ENCODE measurements at places on chromosomes 6 and 20. TPM values are rescaled to one million over a fixed set of nuclear protein-coding genes. Genes with fewer than 3 reads are reported as not detected.

The UNC93A gene
- total RNA-seq: not detected

The WFDC5 gene
- total RNA-seq: not detected

The SLC16A10 gene
- total RNA-seq: 5.8 TPM

The COX4I2 gene
- 9.4 TPM for total RNA-seq

The NKAPL gene
- 6.4 TPM for total RNA-seq

The BPIFA1 gene
- total RNA-seq: not detected

The PEDS1 gene
- 20.6 TPM for total RNA-seq

The CST5 gene
- total RNA-seq: not detected

The KCNK5 gene
- 1.2 TPM for total RNA-seq

The ZBTB46 gene
- total RNA-seq: 15.8 TPM

The CYP24A1 gene
- total RNA-seq: not detected

The OPRL1 gene
- total RNA-seq: 0.91 TPM

The MLN gene
- not detected for total RNA-seq

The PAK1IP1 gene
- 8.1 TPM for total RNA-seq

The BMP7 gene
- total RNA-seq: 29.1 TPM

The SLC35D3 gene
- not detected for total RNA-seq

The KIF6 gene
- total RNA-seq: 0.25 TPM

The MCCD1 gene
- total RNA-seq: not detected

The PLTP gene
- total RNA-seq: 114 TPM

The DSP gene
- total RNA-seq: 250 TPM

The SMIM13 gene
- 12.6 TPM for total RNA-seq

The SLC32A1 gene
- not detected for total RNA-seq

The SDC4 gene
- total RNA-seq: 62.3 TPM

The C20orf204 gene
- 0.21 TPM for total RNA-seq

The TSBP1 gene
- total RNA-seq: not detected

The SAMD3 gene
- total RNA-seq: 1.2 TPM

The CRISP3 gene
- total RNA-seq: not detected

The BANF2 gene
- not detected for total RNA-seq

Data from right cardiac atrium (tissue), 5 donors.